Progenitor cell of endocrine pancreas (in vitro differentiated cells): ENCODE measurements at places on chromosomes 5 and 9. TPM values are rescaled to one million over a fixed set of nuclear protein-coding genes. Genes with fewer than 3 reads are reported as not detected.

DNA sequence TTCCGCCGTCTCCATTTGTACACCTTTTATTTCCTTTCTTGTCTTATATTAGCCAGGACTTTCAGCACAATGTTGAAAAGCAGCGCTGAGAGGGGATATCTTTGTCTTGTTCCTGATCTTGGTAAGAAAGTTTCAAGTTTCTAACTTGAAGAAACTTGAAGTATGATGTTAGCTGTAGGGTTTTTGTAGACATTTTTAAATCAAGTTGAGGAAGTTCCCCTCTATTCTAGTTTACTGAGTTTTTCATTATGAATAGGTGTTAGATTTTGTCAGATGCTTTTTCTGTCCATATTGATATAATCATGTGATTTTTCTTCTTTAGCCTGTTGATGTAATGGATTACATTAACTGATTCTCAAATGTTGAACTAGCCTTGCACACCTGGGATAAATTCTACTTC, 425.7 kb downstream of the PIK3R1 start:
- DNase-seq: no peak
- no peak overlapping the region for H3K27ac ChIP-seq
- peaks cover 12% of the 10 kb centered on the region for H3K4me1 ChIP-seq

C5orf63 gene
- 9.1 and 9.9 TPM in 2 replicates for total RNA-seq

DNA sequence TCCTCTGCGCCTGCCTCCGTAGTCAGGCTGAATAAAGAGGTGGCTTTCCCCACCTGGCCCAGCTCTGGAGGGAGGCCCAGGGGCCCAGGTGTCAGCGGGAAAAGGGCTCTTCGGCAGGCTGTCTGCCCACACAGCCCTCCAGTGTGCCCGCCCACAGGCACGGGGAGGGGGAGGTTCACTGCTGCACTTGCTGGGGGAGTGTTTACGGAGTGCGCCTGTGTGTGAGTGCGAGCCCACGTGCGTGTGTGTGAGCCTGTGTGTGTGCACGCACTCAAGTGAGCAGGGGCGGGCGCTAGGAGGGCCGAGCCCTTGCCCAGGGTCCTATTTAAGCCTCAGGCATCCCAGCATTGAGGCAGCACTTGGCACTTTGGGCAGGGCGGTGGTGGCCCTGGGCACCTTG, 10.9 kb downstream of the DNLZ start:
- H3K4me3 ChIP-seq: no peak overlapping the region
- no peak for DNase-seq
- no peaks in the 10 kb centered on the region for H3K4me1 ChIP-seq
- H3K36me3 ChIP-seq: no peaks in the 10 kb centered on the region
- no peak overlapping the region for H3K27ac ChIP-seq

FBP1 gene
- total RNA-seq: 4.6 and 6.0 TPM in 2 replicates

TBC1D2 gene
- 8.4 and 8.5 TPM in 2 replicates for total RNA-seq

KCNMB1 gene
- not detected in 2 replicates for total RNA-seq

PCDHGB2 gene
- 0.80 and 0.89 TPM in 2 replicates for total RNA-seq

DNA sequence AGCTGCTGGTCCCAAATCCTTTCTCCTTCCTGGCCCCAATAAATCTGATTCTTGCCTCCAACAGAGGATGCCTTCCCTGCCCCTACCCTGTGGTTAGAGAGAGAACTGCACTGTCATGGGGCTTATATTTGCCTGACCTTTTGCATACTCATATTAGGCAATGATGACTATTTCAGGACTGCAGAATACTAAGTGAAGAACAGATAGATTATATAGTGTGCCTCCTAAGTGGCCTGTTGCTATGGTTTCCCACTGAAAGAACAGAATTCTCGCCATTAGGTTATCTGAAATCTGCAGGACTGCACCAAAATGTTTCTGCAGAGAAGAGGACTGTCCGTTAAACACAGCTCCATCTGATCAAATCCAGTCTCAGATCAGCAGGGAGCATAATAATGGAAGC, 87.3 kb upstream of the CCNG1 start:
- H3K4me1 ChIP-seq: peaks cover 2% of the 10 kb centered on the region
- DNase-seq: no peak
- no peak overlapping the region for H3K27ac ChIP-seq
- H3K27me3 ChIP-seq: no peaks in the 10 kb centered on the region

GRCh38 chr9:91033797-91034196, 232.2 kb downstream of the SYK start:
- no peaks in the 10 kb centered on the region for H3K36me3 ChIP-seq
- no peak overlapping the region for H3K27ac ChIP-seq
- no peak for DNase-seq

- no peak for DNase-seq
- no peaks in the 10 kb centered on the region for H3K36me3 ChIP-seq
- no peak overlapping the region for H3K4me3 ChIP-seq
- H3K4me1 ChIP-seq: peaks cover 3% of the 10 kb centered on the region
- no peaks in the 10 kb centered on the region for H3K27me3 ChIP-seq
- no peak overlapping the region for H3K27ac ChIP-seq
These were observed 386.8 kb downstream of the TRIM36 start for GRCh38 chr5:114782869-114783268.

DNA sequence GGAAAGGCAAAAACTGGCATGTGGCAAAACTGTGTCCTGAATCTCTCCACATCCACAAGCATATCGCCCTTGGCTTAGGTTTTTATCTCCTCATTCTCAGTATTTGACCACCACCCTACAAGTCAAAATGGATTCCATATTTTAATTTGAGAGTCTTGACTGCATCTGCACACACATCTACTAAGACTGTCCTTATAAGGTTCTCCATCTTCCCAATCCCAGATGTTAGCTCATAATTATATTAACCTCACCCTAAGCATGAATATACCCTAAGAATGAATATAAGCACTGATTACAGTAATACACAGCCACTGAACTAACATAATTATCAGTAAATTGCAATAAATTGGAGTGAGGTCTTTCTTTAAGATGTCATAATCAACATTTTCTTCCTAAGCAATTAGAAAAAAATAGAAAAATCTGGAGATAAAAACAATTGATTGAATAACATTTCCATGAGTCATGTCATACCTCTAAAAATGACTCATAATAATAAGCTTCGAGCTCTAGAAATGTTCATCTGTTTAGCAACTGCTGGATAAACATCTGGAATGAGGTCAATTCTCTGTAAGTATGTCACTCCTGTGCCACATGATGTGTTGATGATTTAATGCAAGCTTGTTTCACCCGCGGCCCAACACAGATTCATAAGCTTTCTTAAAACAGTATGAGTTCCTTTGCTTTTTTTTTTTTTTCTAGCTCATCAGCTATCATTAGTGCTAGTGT, 39.9 kb upstream of the PAM start:
- no peaks in the 10 kb centered on the region for H3K36me3 ChIP-seq
- no peaks in the 10 kb centered on the region for H3K4me1 ChIP-seq
- H3K27me3 ChIP-seq: no peaks in the 10 kb centered on the region
- no peak for DNase-seq
- no peak overlapping the region for H3K4me3 ChIP-seq
- no peak overlapping the region for H3K27ac ChIP-seq

GRCh38 chr9:129319076-129319937, 141.2 kb upstream of the IER5L start:
- peaks cover 27% of the 10 kb centered on the region for H3K4me1 ChIP-seq
- no peaks in the 10 kb centered on the region for H3K36me3 ChIP-seq
- no peak for DNase-seq

- no peaks in the 10 kb centered on the region for H3K36me3 ChIP-seq
- H3K27me3 ChIP-seq: peaks cover 9% of the 10 kb centered on the region
- peaks cover 5% of the 10 kb centered on the region for H3K4me1 ChIP-seq
- no peak overlapping the region for H3K27ac ChIP-seq
These were observed 31.2 kb upstream of the EXOC3 start for GRCh38 chr5:411728-412127.

DNA sequence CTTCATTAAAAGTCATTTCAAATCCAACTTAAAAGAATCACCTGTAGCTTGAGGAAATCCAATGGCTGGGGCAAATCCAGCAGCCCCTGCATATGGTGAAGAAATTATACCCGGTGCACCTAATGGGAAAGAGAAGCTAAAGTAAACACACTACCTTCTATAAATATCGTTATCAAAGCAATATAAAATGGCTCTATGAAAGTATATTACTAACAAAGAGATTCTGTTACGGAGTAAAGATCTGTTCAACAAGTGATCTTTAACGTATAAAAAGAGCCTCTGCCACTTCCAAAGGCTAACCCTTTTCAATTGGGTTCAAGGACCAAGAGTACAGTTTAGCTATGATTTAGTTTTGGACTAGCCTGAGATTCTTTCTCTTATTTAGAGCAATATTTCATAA, 59.7 kb upstream of the SUSD1 start:
- peaks cover 6% of the 10 kb centered on the region for H3K4me1 ChIP-seq
- no peak for DNase-seq
- H3K4me3 ChIP-seq: no peak overlapping the region
- H3K27me3 ChIP-seq: no peaks in the 10 kb centered on the region
- peaks cover 5% of the 10 kb centered on the region for H3K36me3 ChIP-seq
- no peak overlapping the region for H3K27ac ChIP-seq

DNA sequence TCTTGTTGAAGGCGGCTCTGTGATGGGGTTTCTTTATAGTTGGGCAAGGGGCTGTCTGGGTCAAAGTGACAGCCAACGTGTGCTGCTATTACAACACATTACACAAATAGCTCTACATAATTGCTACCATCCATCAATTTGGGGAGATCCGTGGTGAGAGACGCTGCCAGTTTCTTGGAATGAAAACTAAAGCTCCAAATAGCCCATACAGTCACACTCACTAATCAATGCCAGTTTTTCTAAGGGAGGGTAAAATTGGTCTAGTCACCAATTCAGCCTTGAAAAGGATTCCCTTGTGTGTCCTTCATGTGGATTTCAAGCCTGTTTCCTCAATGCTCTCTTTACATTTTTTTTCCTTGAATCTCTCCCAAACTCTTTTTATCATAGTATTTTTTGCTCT, 343.3 kb upstream of the KLF4 start:
- peaks cover 97% of the 10 kb centered on the region for H3K27me3 ChIP-seq
- H3K36me3 ChIP-seq: peaks cover 4% of the 10 kb centered on the region
- DNase-seq: no peak
- H3K4me3 ChIP-seq: no peak overlapping the region
- H3K4me1 ChIP-seq: peaks cover 3% of the 10 kb centered on the region

DNA sequence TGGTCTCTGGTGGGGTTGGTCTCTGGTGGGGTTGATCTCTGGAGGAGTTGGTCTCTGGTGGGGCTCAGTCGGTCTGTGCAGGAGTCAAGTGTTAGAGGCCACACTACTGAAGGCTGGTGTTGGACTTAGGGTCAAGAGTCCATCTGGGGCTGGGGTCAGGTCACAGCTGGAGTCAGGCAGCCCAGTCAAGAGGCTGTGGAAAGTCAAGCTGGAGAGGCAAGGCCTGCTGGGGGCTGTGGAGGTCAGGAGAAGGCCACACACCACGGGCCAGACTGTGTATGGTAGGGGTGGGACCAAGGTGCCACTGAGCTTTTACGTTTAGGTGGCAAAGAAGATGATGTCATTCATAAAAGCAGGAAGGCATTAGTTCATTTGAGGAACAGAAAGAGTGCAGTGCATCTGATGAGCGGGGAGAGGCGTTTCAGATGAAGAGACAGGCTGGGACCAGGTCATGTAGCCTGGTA, 16.7 kb upstream of the CD74 start:
- H3K4me1 ChIP-seq: peaks cover 7% of the 10 kb centered on the region
- H3K27ac ChIP-seq: no peak overlapping the region
- no peaks in the 10 kb centered on the region for H3K36me3 ChIP-seq
- no peak overlapping the region for H3K4me3 ChIP-seq

DNA sequence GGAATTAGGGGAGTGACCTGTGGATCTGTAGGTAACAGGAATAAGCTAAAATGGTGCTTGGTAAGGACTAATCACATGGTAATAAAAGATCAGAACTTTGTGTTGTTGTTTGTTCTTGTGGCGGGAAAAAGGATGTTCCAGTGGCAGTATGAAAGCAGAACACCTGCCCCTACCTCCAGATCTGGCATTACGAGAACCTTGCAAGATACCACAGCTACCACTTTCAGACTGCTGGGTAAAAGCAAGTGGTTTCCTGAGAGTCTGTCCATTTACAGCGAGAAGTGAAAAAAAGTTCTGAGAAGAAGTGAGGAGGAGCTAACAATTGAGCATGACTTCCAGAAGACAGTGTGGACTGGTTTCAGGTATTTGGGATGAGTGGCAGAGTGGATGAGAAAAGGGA, 252.5 kb downstream of the TLE4 start:
- H3K4me3 ChIP-seq: no peak overlapping the region
- no peak for DNase-seq
- no peaks in the 10 kb centered on the region for H3K4me1 ChIP-seq
- H3K27ac ChIP-seq: no peak overlapping the region

ZNF79 gene
- total RNA-seq: 12.4 and 12.7 TPM in 2 replicates

GRCh38 chr9:80509358-80509757, 937.6 kb downstream of the TLE4 start:
- no peak overlapping the region for H3K4me3 ChIP-seq
- H3K27me3 ChIP-seq: no peaks in the 10 kb centered on the region
- H3K27ac ChIP-seq: no peak overlapping the region
- H3K4me1 ChIP-seq: no peaks in the 10 kb centered on the region

DNA sequence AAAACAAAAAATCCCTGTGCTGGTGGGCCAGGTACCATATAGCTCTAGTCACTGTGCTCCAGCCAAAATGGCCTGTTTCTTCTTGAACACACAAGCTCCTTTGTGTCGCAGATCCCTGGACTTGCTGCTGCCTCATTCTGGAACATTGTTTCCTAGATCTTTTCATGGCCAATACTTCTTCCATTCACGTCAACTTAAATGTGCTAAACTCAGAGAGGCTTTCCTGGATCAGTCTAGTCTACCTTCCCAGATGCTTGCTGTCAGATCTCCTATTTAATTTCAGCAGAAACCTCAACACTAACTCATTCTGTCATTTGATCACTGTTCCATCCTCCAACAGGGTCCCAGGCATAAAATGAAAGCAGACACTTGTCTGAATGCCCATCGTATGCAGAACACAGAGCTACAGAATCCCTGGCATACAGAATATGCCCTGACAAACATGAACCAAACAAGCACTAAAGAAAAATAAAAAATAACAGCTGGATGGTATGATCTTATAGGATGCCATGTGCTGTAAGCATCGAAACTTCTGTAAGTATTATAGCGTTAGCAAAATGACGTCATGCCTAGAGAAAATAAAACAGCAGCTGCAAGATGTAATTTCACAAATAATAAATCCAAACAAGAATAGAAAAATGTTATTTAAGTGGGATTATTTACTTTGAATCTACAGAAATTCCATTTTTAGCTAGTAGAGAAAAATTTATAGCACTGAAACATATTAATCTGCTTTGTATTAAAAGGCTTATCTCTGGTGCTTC, 403.7 kb upstream of the DAP start:
- peaks cover 7% of the 10 kb centered on the region for H3K4me1 ChIP-seq
- no peak overlapping the region for H3K27ac ChIP-seq
- no peaks in the 10 kb centered on the region for H3K27me3 ChIP-seq
- no peak for DNase-seq
- no peak overlapping the region for H3K4me3 ChIP-seq
- H3K36me3 ChIP-seq: no peaks in the 10 kb centered on the region

PFN3 gene
- total RNA-seq: not detected in 2 replicates
